C1 segment of cervical spinal cord (tissue), 14 donors: ENCODE measurements at places on chromosomes 2 and 18.

DNA sequence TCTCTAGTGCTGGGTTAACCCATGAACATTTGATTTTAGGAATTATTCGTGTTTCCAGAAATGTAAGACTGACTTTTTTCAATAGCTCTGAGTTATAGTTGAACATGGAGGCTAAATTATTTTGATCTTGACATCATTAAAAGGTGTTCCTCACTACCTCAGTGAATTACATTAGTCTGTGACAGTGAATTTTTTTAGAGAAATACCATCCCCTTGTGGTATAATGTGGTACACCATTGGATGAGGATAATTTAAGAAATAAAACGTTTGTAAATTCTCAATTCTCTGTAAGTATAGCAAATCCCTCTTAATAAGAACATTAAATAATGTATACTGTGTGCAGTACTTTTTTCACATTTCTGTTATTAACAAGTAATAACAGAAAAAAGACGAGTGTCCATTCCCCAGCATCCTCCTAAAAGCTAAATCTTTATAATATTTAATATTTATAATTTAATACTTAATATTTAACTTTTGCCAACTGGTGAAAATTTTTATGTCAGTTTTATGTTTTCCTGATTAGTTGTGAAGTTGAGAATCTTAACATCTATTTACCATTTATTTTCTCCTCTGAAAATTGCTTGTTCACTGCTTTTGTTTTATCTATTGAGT is 70.3 kb upstream of the CWC22 start:
- no peak for DNase-seq

DNA sequence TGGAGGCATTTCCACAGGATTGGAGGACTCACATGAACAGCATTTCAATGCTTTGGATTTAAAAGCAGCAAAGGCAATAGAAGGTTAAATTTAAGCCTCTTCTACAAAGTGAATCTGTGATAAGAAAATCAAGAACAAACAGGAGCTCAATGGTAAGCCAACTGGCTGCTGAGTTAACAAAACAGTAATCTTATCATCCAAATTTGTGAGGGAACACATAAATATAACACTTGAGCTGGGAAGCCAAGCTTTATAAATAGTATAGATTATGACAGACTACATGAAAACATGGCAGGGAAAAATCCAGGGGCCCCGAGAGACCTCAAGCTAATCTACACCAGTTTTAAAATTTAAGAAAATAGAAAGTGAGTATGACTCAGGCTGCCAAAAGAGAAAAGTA is 108.5 kb upstream of the PGAP1 start:
- DNase-seq: no peak

DNA sequence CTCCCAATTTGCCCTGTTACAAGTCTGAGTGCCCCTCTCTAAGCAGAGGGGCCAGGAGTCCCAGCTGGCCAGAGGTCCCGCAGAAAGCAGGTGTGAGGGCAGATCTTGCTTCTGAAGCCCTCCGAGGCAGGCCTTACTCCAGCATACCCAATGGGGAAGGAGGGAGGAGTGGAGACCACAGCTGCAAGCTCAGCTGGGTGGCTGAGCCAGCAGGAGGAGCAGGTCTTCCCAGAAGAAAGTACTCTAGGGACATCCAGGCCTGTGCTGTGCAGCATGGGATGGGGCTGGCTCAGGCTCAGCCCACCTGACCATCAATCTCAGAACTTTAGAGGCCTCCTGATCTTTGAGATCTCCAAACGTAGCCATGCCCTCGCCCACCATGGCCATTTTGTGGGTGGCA is 31.3 kb downstream of the PLB1 start:
- no peak for DNase-seq

GRCh38 chr2:134360745-134361487 is 107.0 kb downstream of the MGAT5 start:
- peak; percentile 43 for DNase-seq

GRCh38 chr2:231975001-231975400 is 13.5 kb downstream of the DIS3L2 start:
- DNase-seq: no peak

DNA sequence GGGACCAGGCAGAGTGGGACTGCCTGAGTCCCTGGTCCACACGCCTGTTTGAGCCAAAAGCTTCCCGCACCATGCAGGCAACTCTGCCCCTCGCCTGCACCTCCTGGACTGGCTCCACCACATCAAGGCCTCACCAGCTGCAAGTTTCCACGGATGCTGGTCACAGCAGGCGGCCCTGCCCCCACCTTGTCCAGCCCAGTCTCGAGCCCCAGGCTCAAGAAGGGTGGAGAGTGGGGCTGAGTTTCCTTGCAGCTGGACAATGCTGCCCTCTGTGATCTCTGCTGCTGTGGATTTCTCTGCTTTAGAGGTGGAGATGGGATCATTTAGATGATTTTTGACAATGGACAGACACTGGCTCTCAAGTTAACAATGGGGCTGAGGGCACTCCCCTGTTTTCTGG is 74.9 kb downstream of the MTCL1 start:
- DNase-seq: no peak

- no peak for DNase-seq
Measured at GRCh38 chr2:199973703-199974102, 18.3 kb downstream of the MAIP1 start.

GRCh38 chr18:61471541-61471940 is 138.3 kb downstream of the CDH20 start:
- DNase-seq: no peak

DNA sequence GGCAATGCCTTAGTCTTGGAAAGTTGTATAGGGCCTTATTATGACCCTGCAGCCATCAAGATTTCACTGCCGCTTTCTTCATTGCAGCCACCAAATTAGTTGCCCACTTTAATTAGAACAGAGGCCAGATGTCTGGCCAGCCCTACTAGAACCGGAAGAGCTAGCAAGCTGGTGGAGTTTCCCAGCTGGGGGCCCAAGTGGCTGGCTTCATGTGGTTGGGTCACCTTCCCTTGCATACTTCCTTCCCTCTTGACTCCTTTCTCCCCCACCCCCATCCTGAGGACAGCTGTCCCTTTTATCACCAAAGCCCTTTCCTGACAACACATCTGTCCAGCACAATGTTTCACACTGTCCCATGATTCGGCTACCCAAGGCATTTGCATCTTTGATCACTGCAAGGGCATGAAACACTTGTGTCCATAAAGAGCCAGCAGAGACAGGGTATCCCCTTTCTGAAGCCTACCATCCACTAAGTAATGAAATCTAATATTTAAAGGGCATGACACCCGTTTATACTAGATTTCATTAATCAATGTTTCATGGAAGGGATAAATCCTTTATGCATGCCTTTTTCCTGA is 187.2 kb downstream of the BCL11A start:
- no peak for DNase-seq

GRCh38 chr18:74895686-74896085 is 298.0 kb downstream of the ZNF407 start:
- no peak for DNase-seq

GRCh38 chr2:207037896-207038295 is 98.6 kb downstream of the CPO start:
- no peak for DNase-seq

GRCh38 chr2:205706769-205707381 is 24.6 kb downstream of the NRP2 start:
- DNase-seq: no peak

GRCh38 chr18:11119959-11120587 is 29.3 kb downstream of the PIEZO2 start:
- DNase-seq: no peak

- no peak for DNase-seq
Measured at GRCh38 chr2:218547978-218548377, 20.2 kb downstream of the USP37 start.

DNA sequence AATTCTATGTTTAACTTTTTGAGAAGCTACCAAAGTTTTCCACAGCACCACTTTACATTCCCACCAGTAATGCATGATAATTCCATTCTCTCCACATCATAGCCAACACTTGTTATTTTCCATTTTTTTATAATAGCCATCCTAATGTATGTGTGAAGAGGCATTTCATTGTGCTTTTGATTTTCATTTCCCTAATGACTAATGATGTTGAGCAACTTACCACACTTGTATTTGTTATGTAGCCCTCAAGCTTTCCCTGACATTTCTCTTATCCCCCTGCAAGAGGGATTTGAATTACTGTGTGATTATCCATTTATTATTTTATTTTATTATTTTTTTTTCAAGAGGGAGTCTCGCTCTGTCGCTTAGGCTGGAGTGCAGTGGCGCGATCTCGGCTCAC is 23.6 kb upstream of the SOS1 start:
- no peak for DNase-seq

DNA sequence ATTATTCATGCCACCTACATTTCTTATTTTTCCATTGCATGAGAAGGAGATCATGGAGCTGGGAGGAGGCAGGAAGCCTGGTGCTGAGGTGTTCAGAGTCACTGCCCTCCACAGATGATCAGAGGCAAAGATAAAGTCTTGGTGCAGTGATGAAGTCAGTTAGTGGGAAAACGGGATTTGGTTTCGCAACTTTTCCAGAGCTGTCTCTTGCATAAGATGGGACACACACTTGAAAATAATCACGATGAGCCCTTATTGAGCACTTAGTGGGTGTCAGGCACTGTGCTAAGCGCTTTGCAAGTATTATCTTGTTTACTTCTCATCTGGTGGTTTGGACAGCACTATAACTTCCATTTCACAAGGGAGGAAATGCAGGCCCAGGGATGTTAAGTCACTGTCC is 222.1 kb upstream of the SMAD2 start:
- no peak for DNase-seq

DNA sequence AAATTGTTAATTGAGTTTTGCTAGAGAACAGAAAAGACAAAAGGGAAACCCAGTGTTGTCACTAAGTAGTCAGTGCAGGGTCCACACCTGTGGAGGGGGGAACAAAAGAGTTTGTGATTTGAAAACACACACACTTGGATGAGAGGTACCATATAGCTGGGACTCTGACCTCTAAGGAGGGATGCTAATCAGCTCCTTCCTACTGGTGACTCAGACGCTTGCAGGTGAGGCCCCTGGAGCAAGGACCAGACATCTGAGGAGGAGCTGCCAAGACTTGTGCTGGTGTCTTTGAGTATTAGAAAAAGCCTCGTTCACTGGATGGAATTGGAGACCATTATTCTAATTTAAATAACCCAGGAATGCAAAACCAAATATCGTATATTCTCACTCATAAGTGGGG is 146.4 kb upstream of the MAP2 start:
- DNase-seq: no peak

- no peak for DNase-seq
Measured at GRCh38 chr2:63780518-63781155, 61.1 kb upstream of the UGP2 start.

- DNase-seq: no peak
Measured at GRCh38 chr18:79962835-79963657, 1.4 kb upstream of the HSBP1L1 start.

DNA sequence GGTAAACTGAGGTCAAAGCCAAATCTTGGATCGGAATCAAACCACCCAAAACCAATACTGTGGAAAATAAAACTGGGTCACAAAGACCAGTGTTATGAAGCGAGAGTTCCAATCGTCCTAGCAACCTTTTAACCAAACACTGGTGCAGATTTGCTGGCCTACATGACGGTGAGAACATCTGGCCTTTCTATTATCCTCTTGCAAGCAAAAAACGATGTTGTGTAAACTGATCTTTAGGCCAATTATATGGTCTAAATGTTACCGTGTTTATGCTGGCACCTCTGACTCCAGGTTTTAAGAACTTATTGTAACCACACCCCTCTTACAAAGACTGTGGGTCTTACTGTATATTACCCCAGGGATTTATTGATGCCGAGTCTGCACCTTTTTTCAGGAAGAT is 145.9 kb downstream of the GFPT1 start:
- DNase-seq: no peak

DNA sequence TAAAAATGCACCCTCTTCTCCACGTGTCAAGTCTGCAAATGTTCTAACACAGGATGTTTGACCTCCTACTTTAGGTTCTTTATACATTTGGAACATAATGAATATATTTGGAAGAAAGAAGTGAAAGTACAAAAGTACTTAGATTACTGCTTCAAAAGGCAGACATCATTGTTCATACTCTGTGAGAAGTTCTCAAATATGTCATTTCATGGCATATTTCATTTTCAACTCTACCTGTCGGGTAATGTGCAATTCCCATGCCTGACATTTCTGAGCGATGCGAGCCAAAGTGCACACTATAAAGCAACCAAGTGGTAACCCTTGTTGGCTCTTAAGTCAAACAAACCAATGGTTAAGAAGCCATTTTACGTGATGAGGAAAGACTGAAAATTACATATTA is 7.0 kb downstream of the BUB1 start:
- no peak for DNase-seq

DNA sequence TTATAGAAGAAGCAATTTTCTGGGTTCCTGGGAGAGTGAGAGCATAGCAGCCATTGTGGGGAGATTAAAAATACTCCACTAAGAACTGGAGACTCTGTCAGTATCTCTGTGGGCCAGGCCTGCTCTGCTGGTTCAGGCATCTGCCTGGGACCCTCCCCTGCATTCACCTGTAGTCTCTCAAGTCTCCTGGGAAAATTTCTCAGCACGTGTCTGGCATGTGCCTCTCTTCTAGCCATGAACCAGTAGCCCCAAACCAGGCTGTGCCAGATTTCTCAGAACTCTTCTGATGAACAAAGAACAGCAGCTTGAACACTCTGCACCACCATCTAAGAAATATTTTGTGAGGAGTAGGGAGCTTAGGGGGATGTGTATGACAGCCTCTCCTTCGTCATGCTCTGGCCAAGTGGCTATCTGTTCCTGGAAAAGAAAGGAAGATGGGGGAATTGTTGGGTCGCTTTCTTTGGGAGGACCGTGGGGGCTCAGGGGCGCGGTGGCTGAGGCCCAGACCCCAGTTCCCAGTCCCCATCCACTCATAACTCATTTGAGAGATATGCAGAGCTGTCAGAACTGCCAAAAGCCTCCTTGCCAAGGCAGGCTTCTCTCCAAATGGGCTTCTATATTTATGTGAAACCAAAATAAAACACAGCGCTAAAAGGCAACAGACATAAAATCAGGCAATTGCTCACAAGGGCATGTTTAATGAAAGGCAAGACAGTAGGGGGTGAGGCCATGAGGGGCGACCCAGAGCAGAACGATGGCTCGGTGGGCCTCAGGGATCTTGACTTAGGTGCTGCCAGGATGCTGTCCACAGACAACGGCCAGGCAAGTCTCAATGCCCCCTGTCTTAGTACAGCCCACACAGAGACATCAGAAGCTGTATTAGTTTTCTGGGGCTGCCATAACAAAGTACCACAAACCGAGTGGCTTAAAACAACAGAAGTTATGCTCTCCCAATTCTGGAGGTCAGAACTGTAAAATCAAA is 114.7 kb upstream of the TNP1 start:
- no peak for DNase-seq

DNA sequence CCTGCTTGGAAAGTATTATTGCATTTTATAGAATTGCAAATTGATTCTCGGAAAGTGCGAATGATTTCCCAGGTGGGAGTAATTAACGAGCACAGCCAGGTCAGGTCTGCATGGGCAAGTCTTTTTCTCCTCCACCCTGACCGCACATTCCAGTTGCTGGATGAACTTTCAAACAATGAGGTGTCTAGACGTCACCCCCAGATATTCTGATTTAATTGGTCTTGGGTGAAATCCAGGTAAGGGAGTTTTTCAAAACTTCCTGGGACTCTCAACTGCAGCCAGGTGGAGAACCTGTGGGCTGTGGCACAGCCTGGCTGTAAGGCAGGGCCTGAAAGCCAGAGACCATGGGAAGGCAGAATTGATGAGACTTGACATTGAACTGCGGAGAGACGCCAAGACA is 15.9 kb upstream of the RNF152 start:
- DNase-seq: no peak
